ENCODE measurements at places on chromosomes 7 and 10.

- H3K27ac ChIP-seq = no peak overlapping the region
- H3K4me1 ChIP-seq = peaks cover 26% of the 10 kb centered on the region
- peaks cover 18% of the 10 kb centered on the region for H3K36me3 ChIP-seq
- H3K4me3 ChIP-seq = peak overlapping the region; percentile 86
Measured at GRCh38 chr10:13347500-13348156, 465 bp downstream of the SEPHS1 start.

- H3K36me3 ChIP-seq = no peaks in the 10 kb centered on the region
- H3K27me3 ChIP-seq = no peaks in the 10 kb centered on the region
- no peaks in the 10 kb centered on the region for H3K4me1 ChIP-seq
- no peak for ATAC-seq
- H3K27ac ChIP-seq = no peak overlapping the region
Measured at GRCh38 chr7:25297278-25297677, 69.0 kb upstream of the NPVF start.

DNA sequence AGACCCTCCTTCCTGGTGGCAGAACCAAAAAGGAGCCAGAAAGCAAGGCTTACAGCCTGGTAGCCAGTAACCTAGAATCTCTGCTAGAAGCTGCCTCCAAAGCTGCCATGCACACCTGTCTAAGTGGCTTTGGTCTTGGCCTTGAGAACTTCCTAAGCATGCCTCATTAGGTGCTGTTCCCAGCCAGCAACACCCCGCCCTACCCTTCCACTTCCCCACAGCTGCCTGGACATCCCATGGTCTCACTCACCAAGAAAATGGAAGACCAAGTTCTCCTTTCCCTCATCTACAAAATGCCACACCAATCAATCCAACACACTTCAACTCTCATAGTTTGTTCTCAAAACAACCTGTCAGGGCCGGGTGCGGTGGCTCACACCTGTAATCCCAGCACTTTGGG, 4.2 kb downstream of the PSAP start:
- no peaks in the 10 kb centered on the region for H3K27me3 ChIP-seq
- ATAC-seq = no peak
- peaks cover 12% of the 10 kb centered on the region for H3K36me3 ChIP-seq
- no peak overlapping the region for H3K27ac ChIP-seq
- H3K4me3 ChIP-seq = no peak overlapping the region

- ATAC-seq = peak; percentile 42
- H3K4me3 ChIP-seq = no peak overlapping the region
- H3K27me3 ChIP-seq = no peaks in the 10 kb centered on the region
- no peaks in the 10 kb centered on the region for H3K36me3 ChIP-seq
- no peak overlapping the region for H3K27ac ChIP-seq
- H3K4me1 ChIP-seq = peaks cover 17% of the 10 kb centered on the region
Measured at GRCh38 chr10:88386821-88387773, 196.0 kb downstream of the RNLS start.

GRCh38 chr7:100122067-100122466, 2.6 kb downstream of the CNPY4 start:
- ATAC-seq = no peak
- peaks cover 5% of the 10 kb centered on the region for H3K4me1 ChIP-seq
- no peak overlapping the region for H3K27ac ChIP-seq
- no peak overlapping the region for H3K4me3 ChIP-seq
- H3K36me3 ChIP-seq = peaks cover 44% of the 10 kb centered on the region

- no peak for ATAC-seq
- no peaks in the 10 kb centered on the region for H3K36me3 ChIP-seq
- peaks cover 16% of the 10 kb centered on the region for H3K27me3 ChIP-seq
- H3K4me1 ChIP-seq = no peaks in the 10 kb centered on the region
- H3K27ac ChIP-seq = no peak overlapping the region
Measured at GRCh38 chr7:143171697-143172096, 11.5 kb upstream of the TAS2R39 start.

GRCh38 chr7:139860090-139860775, 31.2 kb downstream of the TBXAS1 start:
- H3K4me3 ChIP-seq = no peak overlapping the region
- no peaks in the 10 kb centered on the region for H3K27me3 ChIP-seq
- no peak for ATAC-seq
- H3K27ac ChIP-seq = no peak overlapping the region

GRCh38 chr7:136526408-136527105, 341.9 kb upstream of the CHRM2 start:
- no peaks in the 10 kb centered on the region for H3K36me3 ChIP-seq
- H3K27ac ChIP-seq = no peak overlapping the region
- H3K4me3 ChIP-seq = no peak overlapping the region

DNA sequence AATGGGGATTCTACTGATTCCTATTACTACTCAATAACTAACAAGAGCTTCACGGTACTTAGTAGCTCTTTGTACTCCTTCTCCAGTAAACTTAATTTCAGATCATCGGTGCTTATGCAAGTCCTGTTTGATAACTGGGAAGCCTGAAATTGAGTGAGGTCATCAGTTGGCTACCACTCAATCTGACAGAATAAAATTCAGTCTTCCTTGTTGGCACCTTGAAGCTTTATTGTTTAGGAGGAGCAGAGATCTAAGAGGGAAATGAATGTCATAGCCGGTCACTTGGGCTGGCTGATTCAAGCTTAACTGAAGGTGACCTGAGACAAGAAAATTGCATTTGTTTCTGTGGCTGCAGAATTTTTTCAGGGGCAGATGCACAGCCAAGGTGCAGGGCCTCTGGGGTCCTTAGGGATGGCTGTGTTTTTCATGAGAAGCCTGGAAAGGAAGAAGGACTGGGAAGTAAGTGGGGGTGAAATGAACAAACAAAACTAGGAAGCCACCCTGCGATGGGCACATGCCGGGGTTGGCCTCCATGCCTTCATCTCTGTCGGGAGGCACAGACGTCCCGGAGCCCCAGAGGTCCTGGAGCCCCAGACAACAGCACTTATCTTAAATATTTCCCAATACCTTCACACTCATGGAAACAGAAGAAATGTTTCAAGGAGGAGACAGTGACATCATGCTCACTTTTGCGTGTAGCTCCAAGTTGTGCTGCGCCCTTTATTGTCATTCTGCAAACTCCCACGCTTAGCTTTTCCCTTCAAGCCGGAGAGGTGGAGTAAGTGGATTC, 85.0 kb upstream of the KIF5B start:
- ATAC-seq = no peak
- H3K4me1 ChIP-seq = no peaks in the 10 kb centered on the region
- H3K27ac ChIP-seq = no peak overlapping the region
- no peak overlapping the region for H3K4me3 ChIP-seq
- no peaks in the 10 kb centered on the region for H3K36me3 ChIP-seq

GRCh38 chr7:134353411-134353810, 36.7 kb upstream of the SLC35B4 start:
- H3K27me3 ChIP-seq = peaks cover 6% of the 10 kb centered on the region
- ATAC-seq = no peak
- H3K4me3 ChIP-seq = no peak overlapping the region

DNA sequence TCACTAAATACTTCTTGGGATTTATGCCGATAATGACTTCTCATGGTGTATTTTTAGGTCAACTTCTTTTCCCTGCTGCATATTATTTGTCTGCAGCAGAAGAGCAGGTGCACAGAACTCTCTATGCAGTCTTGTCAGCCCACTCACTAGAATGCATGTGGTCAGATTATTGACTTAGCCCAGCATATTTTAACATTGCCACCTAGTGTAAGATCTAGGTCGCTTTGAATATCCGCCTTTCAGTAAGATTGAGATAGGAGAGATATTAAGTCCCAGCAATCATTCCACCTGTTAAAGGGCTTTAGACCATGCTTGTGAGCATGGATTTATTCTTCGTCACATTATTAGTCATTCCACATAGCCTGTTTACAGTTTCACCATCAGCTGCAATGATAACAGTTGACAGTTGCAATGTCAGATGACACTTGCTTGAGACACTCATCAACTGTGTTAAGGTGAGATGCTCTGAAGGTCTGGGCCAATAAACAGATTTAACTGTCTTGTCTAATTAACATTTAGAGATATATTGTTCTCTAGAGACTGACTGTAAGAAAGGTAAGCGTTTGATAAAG, 491.7 kb downstream of the ARL4A start:
- H3K4me3 ChIP-seq = no peak overlapping the region

DNA sequence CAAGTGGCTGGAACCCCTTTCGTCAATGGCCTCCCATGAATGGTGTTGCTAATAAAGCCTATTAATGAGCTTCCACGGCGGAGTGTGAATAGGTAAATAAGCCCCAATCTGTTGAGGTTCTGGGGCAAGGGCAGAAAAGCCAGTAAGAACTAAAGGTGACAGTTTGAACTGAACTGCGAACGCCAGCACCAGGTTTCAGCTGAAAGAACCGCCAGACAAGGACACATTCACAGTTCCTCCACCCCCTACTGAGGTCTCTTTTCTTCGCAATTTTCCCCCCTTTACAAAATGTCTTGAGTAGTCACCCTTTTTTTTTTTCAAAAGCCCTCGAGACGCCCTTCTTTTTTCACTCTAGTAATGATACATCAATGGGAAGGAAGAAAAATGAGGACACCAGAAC, 2.4 kb upstream of the FGFR2 start:
- H3K4me3 ChIP-seq = no peak overlapping the region
- peaks cover 42% of the 10 kb centered on the region for H3K27me3 ChIP-seq
- H3K27ac ChIP-seq = no peak overlapping the region
- ATAC-seq = no peak
- no peaks in the 10 kb centered on the region for H3K4me1 ChIP-seq

GRCh38 chr7:120709972-120710320, 148.0 kb downstream of the TSPAN12 start:
- no peaks in the 10 kb centered on the region for H3K36me3 ChIP-seq
- H3K4me1 ChIP-seq = no peaks in the 10 kb centered on the region
- no peak overlapping the region for H3K27ac ChIP-seq
- no peak overlapping the region for H3K4me3 ChIP-seq
- no peak for ATAC-seq

GRCh38 chr7:66894463-66895080, 26.5 kb upstream of the TMEM248 start:
- H3K27ac ChIP-seq = peak overlapping the region; percentile 25
- peak; percentile 67 for ATAC-seq
- H3K27me3 ChIP-seq = no peaks in the 10 kb centered on the region
- peaks cover 4% of the 10 kb centered on the region for H3K4me1 ChIP-seq

DNA sequence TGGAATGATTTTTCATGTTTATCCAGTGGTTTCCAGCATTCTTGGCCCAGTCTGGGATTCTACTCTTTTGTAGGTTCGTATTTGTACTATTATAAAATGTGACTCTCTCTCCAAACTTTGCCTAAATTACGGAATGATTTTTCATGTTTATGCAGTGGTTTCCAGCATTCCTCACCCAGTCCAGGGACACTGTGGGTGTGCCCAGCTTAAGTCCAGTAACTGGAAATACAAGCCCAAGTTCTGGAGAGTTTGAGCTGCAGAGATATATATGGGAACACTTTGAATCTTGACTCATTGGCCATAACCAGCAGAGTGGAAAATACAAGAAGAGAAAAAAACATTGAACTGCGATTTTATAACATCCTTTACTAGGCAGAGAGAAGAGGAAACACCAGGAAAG, 5.9 kb upstream of the MAGI2 start:
- H3K27me3 ChIP-seq = no peaks in the 10 kb centered on the region
- no peak overlapping the region for H3K4me3 ChIP-seq
- no peak overlapping the region for H3K27ac ChIP-seq
- no peaks in the 10 kb centered on the region for H3K36me3 ChIP-seq
